ENCODE measurements at places on chromosomes 13 and 19. TPM values are rescaled to one million over a fixed set of nuclear protein-coding genes. Genes with fewer than 3 reads are reported as not detected.

RUVBL2 gene
- 321 TPM for total RNA-seq

KLK7 gene
- 65.1 TPM for total RNA-seq

MAP4K1 gene
- total RNA-seq: not detected

FUT2 gene
- 10.4 TPM for total RNA-seq

CCDC70 gene
- not detected for total RNA-seq
